ENCODE measurements at places on chromosomes 12 and 14. TPM values are rescaled to one million over a fixed set of nuclear protein-coding genes. Genes with fewer than 3 reads are reported as not detected.

GRCh38 chr14:80215756-80216581 lies 4.7 kb upstream of the DIO2 start:
- H3K36me3 ChIP-seq = no peaks in the 10 kb centered on the region
- H3K4me3 ChIP-seq = no peak overlapping the region
- H3K4me1 ChIP-seq = peaks cover 19% of the 10 kb centered on the region
- DNase-seq = no peak

Gene KRT86
- not detected for total RNA-seq

DNA sequence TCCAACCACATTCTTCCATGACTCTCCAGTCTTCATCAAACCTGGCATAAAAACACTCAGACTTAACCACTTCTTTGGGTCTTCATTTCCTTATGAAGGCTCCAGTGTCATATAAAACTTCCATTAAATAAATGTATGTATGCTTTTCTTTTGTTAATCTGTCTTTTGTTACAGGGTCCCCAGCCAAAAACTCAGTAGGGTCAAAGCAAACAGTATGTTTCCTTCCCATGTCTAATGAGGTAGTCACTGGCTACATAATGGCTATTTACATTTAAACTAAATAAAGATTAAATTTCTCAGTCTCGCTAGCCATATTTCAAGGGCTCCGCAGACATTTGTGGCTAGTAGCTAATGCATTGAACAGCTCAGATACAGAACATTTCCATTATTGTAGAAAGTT lies 40.1 kb upstream of the STAB2 start:
- no peaks in the 10 kb centered on the region for H3K4me1 ChIP-seq
- no peaks in the 10 kb centered on the region for H3K27me3 ChIP-seq
- DNase-seq = no peak
- no peak overlapping the region for H3K4me3 ChIP-seq
- no peak overlapping the region for H3K27ac ChIP-seq
- no peaks in the 10 kb centered on the region for H3K36me3 ChIP-seq

DNA sequence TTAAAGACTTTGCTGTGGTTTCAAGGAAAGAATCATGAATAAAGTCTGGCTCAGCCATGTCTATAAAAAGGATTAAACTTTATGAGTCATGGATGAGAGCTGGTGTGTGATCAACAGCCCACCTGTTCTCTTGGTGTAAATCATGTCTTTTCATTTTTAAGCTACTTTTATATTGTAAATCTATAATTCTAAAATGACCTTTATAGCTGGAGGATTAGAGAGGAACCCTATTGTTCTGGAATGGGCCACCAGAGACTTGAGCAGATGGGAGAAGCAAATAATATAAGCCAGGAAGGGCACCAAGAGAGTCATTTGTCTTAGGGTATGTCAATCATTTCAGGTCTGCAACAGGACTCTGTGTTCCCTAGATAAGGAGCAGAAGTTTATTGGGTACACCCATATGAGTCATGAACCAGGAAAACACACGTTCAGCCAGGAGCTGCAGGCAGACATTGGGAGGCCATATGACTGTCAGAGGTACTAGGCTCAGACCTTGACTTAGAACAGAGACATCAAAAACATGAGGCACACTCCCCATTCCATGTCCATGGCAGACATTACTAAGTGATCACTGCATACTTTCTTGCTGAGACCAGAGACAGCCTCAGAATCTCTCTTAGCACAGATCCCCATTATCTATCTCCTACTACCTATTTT lies 49.3 kb downstream of the NDUFA12 start:
- peaks cover 20% of the 10 kb centered on the region for H3K4me1 ChIP-seq
- H3K27ac ChIP-seq = no peak overlapping the region
- H3K27me3 ChIP-seq = no peaks in the 10 kb centered on the region
- no peak overlapping the region for H3K4me3 ChIP-seq
- H3K36me3 ChIP-seq = no peaks in the 10 kb centered on the region

DNA sequence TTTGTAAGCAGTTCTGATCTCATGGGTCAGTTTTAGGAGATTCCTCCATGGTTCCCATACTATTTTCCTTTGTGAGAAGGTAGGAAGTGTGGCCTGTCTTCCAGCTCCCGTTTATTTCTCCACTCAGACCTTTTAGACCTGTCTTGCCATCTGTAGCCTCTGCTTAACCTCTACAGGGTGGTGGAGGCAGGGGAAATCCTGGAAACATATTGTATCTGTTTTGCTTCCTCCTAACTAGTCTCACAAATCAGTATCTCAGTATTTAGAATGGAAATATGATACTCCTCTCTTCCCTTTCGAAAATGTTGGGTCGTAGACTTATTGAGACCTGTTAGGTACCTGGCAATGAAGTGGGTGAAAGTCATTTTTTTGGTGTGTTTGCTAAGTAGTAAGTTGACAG lies 399.4 kb upstream of the RGS6 start:
- H3K36me3 ChIP-seq = no peaks in the 10 kb centered on the region
- no peak overlapping the region for H3K27ac ChIP-seq
- H3K4me1 ChIP-seq = peaks cover 20% of the 10 kb centered on the region
- H3K27me3 ChIP-seq = no peaks in the 10 kb centered on the region

GRCh38 chr12:128554546-128555304 lies 269.0 kb downstream of the SLC15A4 start:
- H3K27ac ChIP-seq = no peak overlapping the region
- no peaks in the 10 kb centered on the region for H3K36me3 ChIP-seq
- H3K27me3 ChIP-seq = no peaks in the 10 kb centered on the region
- H3K4me1 ChIP-seq = no peaks in the 10 kb centered on the region

DNA sequence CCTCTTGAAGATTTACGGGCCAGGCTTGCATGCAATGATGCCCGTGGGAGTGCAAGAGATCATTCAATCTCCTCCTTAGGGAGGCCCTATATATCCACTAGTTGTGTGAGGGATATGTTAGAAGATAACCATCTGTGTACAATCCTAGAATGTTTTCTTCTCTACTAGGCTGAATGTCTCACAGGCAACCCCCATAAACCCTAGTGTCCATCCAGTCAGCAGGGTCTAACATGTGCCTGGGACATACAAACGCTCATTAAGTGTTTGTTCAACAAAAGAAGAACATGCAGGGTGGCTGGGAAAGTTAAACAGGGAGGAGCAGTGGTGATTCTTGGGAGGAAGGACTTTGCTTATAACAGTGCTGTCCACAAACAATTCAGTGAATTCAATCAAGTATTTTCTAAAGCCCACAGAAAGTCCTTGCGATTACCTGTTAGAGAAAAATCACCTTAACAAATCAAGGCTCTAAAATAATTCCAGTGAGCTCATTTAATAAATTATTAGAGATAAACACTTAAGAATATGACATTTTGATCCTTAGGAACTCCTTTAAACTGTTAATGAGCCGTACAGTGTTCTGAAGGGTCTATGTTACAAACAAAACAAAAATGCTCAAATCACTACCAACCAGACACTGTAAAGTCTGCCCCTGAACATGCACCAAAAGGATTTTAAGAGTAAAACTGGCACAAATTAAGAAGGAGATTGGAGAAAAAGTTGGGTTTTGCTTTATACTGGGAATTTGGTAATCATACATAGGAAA lies 96.6 kb upstream of the FERMT2 start:
- H3K27me3 ChIP-seq = no peaks in the 10 kb centered on the region
- no peak overlapping the region for H3K27ac ChIP-seq
- no peak for DNase-seq
- H3K4me3 ChIP-seq = no peak overlapping the region
- peaks cover 4% of the 10 kb centered on the region for H3K36me3 ChIP-seq

Gene KRT78
- 89.1 TPM for total RNA-seq

GRCh38 chr14:75277008-75277814 lies 1.4 kb upstream of the FOS start:
- H3K27me3 ChIP-seq = no peaks in the 10 kb centered on the region
- DNase-seq = peak; percentile 97
- peaks cover 17% of the 10 kb centered on the region for H3K36me3 ChIP-seq
- H3K27ac ChIP-seq = peak overlapping the region; percentile 99
- H3K4me1 ChIP-seq = peaks cover 67% of the 10 kb centered on the region
- H3K4me3 ChIP-seq = peak overlapping the region; percentile 88
